Activated naive CD4-positive, alpha-beta T cell treated with anti-CD3 and anti-CD28 coated beads, Interleukin-2, amount 10 ng/mL, durations not matched to agents 5 hours and 36 hours (primary cell): ENCODE measurements at places on chromosomes 13 and 19. TPM values are rescaled to one million over a fixed set of nuclear protein-coding genes. Genes with fewer than 3 reads are reported as not detected.

The S1PR5 gene
- 0.26 TPM for total RNA-seq

The B3GNT3 gene
- not detected for total RNA-seq

The FXYD1 gene
- 4.5 TPM for total RNA-seq

The ARHGEF18 gene
- total RNA-seq, result 42.5 TPM

The CYP2B6 gene
- total RNA-seq, result not detected

The RFPL4A gene
- not detected for total RNA-seq

The ZNF296 gene
- total RNA-seq, result 3.8 TPM

The ZNF442 gene
- total RNA-seq, result 0.60 TPM

The PROZ gene
- not detected for total RNA-seq

The ZFP30 gene
- 16.1 TPM for total RNA-seq

The GPC6 gene
- not detected for total RNA-seq

The NFIX gene
- total RNA-seq, result 1.7 TPM

The OR7A5 gene
- not detected for total RNA-seq

The EDNRB gene
- not detected for total RNA-seq

The SIGLEC6 gene
- total RNA-seq, result 0.79 TPM

The SPRED3 gene
- total RNA-seq, result 2.6 TPM

The LSM7 gene
- total RNA-seq, result 131 TPM

The SBK2 gene
- not detected for total RNA-seq

The CASP14 gene
- not detected for total RNA-seq

The SOX21 gene
- total RNA-seq, result not detected

The KLF2 gene
- total RNA-seq, result 395 TPM

The CEACAM16 gene
- total RNA-seq, result not detected

The TEX29 gene
- total RNA-seq, result 0.50 TPM

The SPACA4 gene
- total RNA-seq, result not detected

The FBXO17 gene
- total RNA-seq, result not detected

The CNFN gene
- total RNA-seq, result 0.51 TPM

The CD79A gene
- total RNA-seq, result 9.3 TPM

The CD33 gene
- total RNA-seq, result 15.8 TPM

The SAFB2 gene
- 82.8 TPM for total RNA-seq

The ZNF730 gene
- total RNA-seq, result 0.15 TPM

The KLK8 gene
- total RNA-seq, result not detected

The DOCK6 gene
- total RNA-seq, result 0.28 TPM

The ADGRE3 gene
- total RNA-seq, result not detected

The MBNL2 gene
- total RNA-seq, result 9.8 TPM

The TMPRSS9 gene
- not detected for total RNA-seq

The TLE6 gene
- total RNA-seq, result 1.2 TPM

The COX6B1 gene
- 440 TPM for total RNA-seq

The FGF9 gene
- not detected for total RNA-seq

The NDFIP2 gene
- total RNA-seq, result 20.3 TPM

The ERICH6B gene
- not detected for total RNA-seq

The ATP4B gene
- not detected for total RNA-seq
